Cerebellum (tissue), 4 donors: ENCODE measurements at places on chromosomes 6 and 20.

DNA sequence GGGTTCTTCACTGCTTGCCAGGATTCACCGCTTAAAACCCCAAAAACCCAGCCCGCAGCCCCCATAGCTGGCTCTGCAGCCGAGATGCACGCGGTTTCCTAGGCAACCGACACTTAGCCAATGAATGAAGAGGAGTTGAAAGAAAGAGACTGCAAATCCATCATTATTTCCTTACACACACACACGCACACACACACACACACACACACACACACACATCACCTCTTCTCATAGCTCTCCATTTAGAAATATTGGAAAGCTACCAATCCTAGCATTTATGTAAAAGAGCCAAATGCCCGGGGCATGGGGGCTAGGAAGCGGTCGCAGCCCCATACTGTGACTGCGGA is 3.4 kb upstream of the TUBB2B start:
- peak; percentile 89 for DNase-seq

DNA sequence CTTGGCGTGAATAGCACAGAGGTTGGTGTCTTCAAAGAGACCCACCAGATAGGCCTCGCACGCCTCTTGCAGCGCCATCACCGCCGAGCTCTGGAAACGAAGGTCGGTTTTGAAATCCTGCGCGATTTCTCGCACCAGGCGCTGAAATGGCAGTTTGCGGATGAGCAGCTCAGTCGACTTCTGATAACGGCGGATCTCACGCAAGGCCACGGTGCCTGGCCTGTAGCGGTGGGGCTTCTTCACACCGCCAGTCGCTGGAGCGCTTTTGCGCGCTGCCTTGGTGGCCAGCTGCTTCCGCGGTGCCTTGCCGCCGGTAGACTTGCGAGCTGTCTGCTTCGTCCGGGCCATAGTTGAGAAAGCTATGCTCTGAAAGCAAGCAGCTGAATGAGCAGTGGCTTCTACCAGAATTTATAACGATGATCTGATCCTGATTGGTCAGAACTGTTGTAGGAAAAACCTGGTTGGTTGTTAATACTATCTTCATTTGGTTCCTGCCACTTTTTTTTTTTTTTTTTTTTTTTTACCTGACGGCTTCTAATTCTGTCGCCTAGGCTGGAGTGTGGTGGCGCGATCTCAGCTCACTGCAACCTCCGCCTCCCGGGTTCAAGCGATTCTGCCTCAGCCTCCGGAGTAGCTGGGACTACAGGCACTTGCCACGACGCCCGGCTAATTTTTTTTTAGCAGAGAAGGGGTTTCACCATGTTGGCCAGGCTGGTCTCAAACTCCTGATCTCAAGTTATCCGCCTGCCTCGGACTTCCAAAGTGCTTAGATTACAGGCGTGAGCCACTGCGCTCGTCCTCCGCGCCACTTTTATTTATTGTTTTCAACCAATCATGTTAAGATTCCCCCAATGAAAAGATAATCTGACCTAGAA is 21.5 kb downstream of the OR2B2 start:
- DNase-seq: peak; percentile 28

- DNase-seq: no peak
Observed at GRCh38 chr20:35111141-35111888, 18.7 kb upstream of the TRPC4AP start.

GRCh38 chr6:137914530-137915193 is 47.6 kb downstream of the TNFAIP3 start:
- DNase-seq: no peak

DNA sequence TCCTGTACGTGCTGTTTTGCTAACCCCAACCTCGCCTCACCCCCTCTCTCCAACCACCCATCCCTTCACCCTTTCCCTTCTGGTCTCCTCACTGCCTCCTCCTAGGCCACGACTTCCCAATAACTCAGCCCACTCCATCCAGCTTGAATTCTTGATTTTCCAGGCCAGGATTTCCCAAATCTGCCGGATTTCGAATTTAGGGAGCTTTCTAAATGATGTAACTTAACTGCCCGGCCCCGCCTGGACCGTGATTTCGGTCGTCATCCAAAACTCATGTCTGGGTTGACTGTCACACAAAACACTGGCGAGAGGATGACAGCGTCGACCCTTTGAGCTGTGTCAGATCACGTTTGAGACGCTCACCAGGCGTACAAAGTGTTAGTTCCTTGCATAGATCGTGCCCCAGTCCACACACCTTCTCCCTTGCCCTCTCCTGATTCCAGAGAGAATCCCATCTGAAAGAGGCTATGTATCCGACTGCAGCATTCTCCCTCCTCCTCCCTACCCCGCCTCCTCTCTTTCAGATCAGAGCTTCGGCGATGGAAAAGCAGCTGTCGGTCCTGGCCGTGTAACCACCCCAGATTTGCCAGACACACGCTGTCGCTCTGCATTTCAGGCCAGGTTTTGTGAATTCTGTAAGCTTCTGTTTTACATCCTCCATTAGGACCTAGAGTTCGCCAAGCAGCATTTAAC is 168.2 kb downstream of the GPX5 start:
- no peak for DNase-seq

- DNase-seq: peak; percentile 77
Observed at GRCh38 chr20:32358883-32359632, 927 bp downstream of the ASXL1 start.

DNA sequence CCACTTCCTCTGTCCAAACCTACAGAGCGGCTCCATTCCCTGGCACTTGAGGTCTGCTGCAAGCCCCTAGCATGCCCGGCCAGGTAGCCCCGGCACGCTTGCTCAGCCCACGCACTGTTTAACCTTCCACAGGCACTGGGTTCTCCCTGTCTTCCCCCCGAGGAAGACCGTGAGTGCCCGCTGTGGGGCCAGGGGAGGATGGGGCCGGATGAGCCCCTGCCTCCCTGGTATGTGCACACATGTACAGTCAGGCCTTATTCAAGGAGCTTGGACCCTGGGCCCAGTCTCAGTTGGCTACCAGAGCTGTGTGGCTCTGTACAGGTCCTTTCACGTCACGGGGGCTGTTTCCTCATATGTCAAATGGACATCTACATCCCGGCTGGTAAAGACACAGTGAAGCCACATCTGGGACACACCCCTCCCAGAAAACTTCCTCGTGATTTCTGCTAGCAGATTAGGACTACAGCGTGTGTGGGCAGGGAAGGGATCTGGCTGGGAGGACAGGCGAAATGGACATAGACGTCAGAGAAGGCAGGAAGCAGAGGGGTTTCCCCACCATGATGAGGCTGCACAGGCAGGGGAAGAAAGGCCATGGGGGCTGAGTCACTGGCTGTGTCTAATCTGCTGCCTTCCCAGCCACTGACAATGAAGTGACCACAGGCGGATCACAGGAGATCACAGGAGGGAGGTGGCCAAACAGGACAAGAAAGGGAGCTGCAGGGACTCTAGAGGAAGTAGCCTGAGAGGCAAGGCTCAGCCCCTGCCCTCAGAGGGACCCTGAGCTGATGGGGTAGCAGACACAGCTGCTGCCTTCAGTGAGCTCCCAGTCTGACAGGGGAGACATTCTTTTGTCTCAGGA is 62.9 kb downstream of the MRPL14 start:
- no peak for DNase-seq
